ENCODE measurements at places on chromosomes 16 and 17.

- DNase-seq: no peak
Measured at GRCh38 chr16:56758930-56759329, 29.0 kb downstream of the NUP93 start.

- no peak for DNase-seq
Measured at GRCh38 chr16:13032911-13033310, 131.5 kb downstream of the SHISA9 start.

DNA sequence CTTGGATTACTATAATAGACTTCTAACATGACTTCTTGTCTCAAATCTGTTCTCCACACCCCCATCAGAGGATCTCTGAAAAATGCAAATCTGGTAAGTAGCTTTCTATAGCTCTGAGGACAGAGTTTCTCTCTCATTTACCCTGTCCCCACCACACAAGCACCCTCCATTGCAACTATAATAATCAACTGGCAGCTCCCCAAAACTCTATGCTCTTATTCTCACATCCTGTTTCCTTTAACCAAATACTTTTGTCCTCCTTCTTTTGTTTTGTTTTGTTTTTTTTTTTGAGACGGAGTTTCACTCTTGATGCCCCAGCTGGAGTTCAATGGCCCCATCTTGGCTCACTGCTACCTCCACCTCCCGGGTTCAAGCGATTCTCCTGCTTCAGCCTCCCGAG lies 73.4 kb downstream of the HELZ start:
- DNase-seq: no peak

GRCh38 chr17:30380643-30381339 lies 2.1 kb downstream of the CPD start:
- DNase-seq: no peak

DNA sequence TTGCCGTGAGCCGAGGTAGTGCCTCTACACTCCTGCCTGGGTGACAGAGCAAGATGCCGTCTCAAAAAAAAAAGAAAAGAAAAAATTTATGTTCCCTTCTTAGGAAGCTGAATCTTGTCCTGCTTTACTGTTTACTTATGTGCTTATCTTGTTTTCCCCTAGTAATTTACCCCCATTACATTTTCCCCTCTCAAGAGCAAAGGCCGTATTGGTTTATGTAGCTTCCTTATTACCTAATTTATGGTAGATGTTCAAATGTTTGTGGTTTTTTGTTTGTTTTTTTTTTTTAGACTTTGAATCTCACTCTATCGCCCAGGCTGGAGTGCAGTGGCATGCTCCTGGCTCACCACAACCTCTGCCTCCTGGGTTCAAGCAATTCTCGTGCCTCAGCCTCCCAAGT lies 10.3 kb upstream of the SLC52A1 start:
- DNase-seq: no peak

- no peak for DNase-seq
Measured at GRCh38 chr17:28499364-28499664, 6.8 kb upstream of the FOXN1 start.

DNA sequence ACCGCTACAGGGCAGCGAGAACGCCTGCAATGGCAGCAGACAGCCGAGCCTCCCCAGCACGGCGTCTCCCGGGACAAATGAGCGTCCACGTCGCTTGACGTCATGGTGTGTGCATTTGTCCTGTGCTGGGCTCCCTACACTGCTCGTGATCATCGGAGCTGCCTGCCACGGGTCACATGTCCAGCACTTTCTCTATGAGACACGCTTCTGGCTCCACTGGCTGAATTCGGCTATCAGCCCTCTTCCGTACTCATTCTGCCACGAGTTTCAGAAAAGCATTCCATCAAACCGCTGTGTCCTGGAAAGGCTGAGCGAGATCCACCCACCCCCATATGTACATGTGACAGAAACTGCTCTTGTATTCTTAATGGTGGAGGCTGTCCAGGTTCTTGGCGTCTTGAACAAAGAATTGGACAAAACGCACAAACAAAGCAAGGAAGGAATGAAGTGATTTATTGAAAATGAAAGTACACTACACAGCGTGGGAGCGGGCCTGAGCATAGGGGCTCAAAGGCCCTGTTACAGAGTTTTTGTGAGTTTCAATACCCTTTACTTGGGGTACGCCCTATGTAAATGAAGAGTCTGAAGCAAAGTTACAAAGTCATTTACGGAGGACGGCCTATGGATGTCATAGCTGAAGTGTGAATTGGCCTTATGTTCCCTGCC lies 28.5 kb upstream of the SHCBP1 start:
- DNase-seq: no peak

- no peak for DNase-seq
Measured at GRCh38 chr17:8133399-8133798, 9.5 kb upstream of the HES7 start.

- DNase-seq: no peak
Measured at GRCh38 chr16:7437843-7438242, 105.2 kb downstream of the RBFOX1 start.

DNA sequence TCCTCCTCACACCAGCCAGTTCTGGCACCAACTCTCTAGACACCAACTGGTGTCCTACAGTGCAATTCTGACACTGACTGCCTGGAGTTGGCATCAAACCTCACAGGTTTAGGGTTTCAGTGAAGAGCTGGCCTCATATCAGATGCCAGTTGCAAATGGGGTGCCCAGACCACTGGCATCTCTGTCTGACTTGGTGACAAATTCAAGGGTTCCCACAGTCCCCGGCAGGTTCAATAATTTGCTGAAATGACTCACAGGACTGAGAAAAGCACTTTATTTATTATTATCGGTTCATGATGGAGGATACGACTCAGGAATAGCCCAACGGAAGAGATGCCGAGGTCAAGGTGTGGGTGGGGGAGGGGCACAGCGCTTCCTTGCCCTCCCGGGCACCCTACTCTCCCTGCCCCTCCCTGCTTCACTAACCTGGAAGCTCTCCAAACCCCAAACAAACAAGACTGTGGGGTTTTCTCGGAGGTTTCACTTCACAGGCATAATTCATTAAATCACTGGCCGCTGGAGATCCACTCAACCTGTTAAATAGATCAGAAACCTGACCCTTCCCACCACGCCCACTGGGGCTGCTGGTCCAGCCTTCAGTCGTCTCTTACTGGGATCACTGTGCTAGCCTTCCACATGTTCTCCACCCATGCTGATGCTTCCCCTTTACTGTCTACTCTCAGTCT lies 1.7 kb upstream of the NLRP1 start:
- no peak for DNase-seq

DNA sequence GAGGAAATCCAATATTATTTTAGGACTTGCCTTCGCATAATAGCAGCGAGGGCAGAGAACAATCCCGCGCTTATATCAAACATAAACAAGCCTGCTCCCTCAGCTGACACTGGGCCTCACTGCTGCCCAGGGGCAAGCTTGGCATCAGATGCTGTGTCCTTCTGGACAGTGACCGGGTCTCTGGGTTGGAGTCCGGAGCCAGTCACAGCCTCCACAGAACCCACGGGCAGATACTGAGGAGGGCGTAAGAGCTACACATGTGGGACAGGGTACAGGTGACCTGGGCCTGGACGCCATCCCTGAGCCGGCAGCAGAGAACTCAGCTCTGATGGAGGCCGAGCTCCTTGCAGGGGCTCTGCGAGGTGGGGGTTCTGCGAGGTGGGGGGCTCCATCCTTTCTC lies 14.7 kb upstream of the ZNF469 start:
- no peak for DNase-seq

DNA sequence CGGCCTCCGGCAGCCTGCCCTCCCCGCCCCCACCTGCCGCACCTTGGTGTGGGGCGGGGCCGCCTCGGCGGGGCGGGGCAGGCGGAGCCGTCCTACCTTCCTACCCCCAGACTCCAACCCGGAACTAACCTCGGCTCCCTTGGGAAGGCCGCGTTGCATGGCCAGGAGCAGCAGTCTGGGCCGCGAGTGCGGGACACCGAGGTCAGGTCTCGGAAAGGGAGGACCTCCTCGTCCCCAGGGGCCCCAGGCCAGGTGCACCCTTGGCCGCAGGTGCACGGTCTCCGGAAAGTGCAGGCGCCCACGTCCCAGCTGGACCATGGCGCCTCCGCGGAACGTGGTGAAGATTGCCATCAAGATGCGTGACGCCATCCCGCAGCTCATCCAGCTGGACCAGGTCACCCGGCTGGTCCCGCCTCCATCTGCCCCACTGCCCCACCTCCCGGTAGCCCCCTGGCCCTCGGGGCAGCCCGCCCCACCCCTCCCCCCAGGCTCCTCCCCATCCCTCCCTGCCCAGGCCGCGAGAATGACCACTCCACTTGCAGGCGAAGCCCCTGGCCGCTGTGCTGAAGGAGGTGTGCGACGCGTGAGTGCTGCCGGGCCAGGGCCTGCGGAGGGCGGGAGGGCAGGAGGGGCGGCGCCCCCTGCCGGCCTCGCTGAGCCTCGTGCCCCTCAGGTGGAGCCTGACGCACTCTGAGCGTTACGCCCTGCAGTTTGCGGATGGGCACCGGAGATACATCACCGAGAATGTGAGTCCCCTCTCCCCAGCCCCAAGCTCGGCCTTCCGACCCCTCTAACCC lies at the start of gene ELMO3:
TSS of gene ELMO3 (plus strand) at position 121 of the 797 bp plus-strand sequence. CDS start at position 317, 196 bp downstream.
- DNase-seq: no peak

- DNase-seq: no peak
Measured at GRCh38 chr17:63707151-63707550, 7.2 kb upstream of the LIMD2 start.

DNA sequence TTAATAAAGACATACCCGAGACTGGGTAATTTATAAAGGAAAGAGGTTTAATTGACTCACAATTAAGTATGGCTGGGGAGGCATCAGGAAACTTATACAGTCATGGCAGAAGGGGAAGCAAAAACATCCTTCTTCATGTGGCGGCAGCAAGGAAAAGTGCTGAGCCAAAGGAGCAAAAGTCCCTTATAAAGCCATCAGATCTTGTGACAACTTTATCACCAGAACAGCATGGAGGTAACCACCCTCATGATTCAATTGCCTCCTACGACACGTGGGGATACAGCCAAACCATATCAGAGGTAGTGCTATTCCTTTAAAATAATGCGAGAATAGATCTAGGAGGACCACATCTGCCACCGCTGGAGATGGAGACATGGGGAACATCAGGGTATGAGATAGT lies 9.0 kb downstream of the C16orf54 start:
- no peak for DNase-seq

DNA sequence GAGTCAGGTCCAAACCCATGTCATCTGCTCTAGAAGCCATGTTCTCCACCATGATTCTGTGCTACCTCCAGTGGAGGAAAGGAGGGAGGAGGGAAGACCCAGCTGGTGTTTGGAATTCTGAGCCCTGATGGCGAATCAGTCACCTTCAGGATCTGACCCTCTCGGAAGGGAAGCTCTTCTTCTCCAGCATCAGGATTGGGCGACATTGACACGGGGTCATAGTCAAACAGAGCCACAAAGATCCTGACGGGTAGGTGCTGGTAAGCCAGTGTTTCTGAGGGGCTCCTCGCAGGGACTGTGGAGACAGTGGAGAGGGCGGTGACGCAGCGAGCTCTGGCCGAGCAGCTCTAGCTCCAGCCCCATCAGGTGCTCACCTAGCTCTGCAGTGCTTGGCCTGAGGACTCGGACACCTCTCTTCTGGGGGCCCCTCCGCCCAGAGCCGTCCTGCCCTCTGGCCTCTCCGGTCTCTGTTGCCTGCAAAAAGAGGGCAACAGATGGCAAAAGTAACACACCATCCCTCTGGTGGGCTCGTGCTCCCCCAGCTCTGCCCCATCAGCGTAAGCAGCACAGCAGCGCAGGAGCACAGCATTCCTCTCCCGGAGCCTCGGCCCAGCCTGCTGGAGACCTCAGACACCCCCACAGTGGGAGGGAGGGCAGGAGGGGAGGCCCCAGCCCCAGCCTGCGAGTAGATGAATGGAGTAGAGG lies 21.0 kb downstream of the TSPOAP1 start:
- DNase-seq: no peak

DNA sequence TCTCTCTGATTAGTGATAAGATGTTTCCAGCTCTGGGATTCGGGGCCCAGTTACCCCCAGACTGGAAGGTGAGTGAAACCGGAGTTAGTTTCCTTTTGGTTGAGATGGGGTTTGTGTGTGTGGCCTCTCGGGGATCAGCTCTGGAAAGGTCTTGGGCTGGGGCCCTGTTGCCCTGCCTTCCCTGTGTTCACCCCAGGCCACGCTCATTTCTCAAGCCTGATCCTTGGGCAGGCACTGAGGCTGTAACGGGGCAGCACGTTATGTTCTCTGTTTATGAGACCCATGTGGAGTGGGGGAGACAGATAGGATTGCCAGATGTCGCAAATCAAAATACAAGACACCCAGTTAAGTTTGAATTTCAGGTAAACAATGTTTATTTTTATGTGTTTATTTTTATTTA lies 35.5 kb downstream of the CPNE2 start:
- no peak for DNase-seq

- no peak for DNase-seq
Measured at GRCh38 chr17:34858591-34859565, 102.4 kb downstream of the CCT6B start.

DNA sequence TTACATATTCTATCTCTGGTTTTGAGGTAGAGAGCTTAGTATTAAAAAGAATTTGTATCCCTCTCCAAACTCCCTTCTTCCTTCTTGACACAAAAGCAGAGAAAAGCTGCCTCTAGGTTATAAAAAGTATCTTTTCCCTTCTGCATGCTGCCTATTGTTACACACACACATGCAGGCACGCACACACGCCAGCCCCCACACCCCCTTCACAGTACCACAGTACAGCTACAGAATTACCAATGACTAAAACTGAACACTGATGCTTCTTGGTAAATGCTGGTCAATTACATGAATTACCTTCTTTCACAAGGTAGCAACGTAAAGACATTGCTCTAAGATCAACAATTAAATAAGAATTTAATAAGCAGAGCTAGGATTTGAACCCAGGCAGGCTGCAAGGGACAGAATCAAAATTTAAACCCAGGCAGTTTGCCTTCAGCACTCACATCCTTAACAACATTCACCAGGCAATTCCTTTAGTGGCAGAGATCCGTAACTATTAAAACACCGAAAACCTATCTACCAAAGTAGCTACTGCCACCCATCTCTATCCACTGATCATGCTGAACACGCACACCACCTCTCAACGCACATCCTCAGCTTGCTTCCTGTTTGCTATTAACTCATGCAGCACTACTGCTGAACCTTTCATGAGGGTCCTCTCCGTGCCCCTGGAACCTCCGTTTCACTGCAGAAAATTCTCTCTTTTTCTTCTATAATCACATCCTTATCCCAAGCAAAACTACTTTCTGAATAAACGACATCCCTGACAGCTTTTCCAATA lies 37.8 kb downstream of the YWHAE start:
- no peak for DNase-seq

DNA sequence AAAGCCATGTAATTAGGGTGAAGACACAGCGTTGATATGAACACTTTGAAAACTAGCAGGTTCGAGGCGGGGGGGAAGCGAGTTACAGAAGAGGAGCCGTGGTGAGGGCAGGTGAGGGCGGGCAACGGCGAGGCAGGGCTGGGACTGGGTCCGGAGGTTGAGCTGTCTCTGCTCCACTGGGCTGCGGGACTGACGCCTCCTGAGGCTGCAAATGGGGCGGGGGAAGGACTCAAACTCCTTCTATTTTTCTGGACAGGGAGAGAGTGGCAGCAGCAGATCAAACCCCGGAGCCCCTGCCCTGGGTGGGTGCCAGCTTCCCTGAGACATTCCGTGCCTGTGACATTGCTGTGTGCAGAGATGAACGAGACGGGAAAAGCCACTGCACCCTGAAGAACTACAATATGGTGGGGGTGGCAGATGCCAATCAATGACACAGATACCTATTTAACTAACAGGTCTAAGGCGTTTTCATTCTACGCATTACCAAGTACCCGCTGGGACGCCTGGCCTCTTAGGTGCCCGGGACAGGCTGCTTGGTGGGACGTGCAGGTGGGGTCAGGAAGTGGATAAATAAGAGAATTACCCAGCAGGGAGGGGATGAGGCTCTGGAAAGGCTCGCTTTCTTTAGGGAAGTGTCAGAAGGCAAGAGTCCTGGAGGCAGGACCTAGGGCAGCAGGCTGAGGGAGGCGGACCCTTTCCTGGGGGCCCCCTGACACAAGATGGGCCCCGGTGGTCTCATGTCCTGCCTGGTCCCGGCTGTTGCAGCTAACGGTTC lies 30.4 kb downstream of the RPH3AL start:
- DNase-seq: no peak
